ENCODE measurements at places on chromosomes 11 and 22. TPM values are rescaled to one million over a fixed set of nuclear protein-coding genes. Genes with fewer than 3 reads are reported as not detected.

DNA sequence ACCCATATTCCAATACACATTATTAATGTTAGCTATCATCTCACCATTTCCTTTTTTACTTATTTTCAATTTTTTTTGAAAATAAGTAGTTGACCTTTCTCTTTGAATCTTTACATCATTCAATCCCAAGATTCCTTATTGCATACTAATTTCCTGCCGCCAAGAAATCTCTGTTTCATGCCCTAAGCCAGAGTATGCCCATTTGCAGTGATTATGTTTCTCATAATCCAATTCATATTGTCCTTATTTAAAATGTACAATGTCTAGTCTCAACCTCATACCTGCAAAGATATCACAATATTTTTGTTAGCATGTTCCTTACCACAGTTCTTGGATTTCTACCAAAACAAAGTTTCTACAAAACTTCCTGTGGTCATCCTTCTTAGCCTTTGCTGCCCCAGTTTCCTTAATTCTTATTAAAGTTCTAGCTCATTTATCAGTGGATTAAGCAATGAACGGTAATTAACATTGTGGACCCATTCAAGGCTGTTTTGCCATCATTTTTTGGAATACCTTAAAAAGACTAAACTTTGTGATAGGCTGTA lies 75.3 kb downstream of the CD44 start:
- no peak for DNase-seq

DNA sequence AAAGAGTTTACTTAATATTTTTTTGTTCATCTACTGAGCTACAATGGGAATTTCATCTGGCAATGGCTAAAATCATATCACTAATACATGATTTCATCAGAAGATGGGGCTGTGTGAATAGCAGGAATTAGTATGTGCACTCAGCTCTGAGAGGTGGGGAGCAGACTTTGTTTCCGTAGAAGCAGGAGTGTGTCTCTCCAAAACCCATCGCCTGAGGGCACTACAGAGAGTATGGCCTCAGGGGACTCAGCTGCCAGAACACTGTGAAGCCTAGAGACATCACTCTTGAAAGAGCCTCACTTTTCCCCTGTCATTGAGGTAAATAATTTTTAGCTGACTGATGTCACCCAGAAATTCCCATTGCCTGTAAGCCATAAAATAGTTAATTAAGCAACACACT lies 261.4 kb upstream of the ISX start:
- DNase-seq = no peak

DNA sequence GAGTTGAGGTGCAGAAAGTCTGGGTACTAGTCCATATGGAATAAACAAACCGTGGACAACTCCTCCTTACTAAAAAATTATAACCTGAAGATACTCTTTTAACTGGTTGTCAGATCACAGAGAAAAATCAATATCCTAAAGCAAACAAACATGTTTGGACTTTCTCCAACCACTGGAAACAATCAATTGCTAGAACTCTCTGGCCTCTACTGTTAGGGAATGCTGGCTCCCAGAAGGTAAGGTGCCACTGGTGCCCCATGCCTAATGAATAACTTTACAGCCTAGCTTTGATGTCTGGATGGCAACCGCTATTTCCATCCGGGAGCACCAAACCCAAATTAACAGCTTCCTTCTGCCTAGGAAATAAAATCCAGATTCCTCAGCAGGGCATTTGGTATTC lies 74.5 kb downstream of the AMBRA1 start:
- no peak for DNase-seq

DNA sequence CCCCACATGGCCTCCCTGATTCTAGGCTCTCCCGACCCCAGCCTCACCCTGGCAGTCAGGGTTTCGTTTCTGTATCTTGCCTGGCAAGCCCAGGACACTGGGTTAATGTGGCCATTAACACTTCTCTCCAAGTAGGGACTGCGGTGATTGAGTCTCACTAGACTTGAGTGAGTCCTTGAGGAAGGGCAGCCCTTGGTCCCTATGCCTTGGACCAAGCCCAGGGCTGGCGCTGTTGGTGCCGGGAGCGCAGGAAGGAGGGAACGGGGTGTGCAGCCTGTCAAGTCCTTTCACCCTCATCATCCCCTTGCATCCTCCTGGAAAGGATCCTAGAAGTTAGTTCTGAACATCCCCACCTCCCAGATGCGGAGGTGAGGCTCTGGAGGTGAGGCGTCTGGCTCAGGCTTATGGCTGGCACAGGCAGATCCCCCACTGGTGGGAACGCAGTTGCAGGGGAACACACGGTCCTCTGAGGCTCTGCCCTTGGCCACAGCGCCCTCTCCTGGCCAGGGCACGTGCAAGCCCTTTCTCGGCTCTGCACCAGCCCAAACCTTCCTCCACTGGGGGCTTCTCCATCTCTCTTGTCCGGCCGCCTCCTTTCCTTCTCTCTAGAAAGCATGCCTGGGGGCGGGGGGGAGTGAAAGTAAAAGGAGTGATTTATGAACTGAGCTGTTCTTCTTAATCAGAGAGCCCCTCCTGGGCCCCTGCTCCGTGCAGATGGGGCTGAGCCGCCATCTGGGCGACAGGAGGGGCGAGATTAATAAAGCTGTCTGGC lies 56.7 kb downstream of the TP53I11 start:
- DNase-seq = peak; percentile 65

GRCh38 chr11:17578296-17578695 lies 31.2 kb downstream of the OTOG start:
- DNase-seq = no peak

DNA sequence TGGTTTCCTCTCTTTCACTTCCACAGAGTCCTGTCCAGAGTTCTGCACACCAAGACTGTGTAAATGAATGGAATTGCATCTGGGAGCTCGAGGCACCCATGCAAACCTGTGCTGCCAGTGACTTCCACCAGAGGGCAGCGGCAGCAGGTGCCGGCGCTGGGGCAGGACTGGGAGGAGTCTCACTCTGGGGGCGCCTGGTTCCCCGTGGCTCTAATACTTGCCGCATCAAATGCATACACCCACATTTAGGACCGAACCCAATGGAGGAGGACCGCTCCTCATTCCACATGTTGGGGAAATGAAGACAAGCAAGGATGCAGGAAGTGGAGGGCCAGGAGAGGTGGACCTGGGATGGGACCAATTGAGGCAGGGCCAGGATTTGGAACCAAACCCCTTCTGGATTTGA lies 1.1 kb upstream of the CD6 start:
- peak; percentile 61 for DNase-seq

GRCh38 chr11:115707180-115707905 lies 203.1 kb upstream of the CADM1 start:
- DNase-seq = no peak

DNA sequence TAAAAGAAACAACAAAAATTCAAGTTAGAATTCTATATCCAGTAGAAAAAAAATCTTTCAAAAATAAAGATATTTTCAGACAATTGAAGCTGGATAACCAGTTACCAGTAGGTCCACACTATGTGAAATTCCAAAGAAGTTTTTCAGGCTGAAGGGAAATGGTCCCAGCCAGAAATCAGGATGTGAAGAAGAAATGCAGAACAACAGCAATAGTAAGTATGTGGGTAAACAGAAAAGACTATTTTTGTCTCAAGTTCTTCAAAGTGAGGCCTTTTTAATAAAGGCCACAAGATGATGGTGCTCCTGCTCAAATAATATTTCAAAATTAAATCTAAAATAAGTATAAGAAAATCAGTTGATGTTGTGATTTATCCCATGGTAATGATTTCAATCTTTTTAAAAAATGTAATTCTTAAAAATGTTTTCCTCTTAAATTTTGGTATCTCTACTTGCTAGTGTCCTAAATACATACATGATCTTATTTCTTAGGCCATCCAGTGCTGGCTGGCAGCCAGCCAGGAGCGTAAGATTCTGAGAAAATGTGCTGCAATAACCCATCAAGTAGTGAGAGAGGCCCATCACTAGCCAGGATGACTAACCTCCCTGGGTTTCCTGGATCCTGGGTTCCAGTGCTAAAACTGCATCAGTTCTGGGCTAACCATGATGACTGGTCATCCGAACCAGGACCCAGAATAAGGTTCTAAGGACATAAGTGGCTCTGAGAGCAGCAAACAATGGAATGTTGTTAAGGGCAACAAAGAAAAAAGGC lies 15.6 kb upstream of the UCP3 start:
- DNase-seq = peak; percentile 60

DNA sequence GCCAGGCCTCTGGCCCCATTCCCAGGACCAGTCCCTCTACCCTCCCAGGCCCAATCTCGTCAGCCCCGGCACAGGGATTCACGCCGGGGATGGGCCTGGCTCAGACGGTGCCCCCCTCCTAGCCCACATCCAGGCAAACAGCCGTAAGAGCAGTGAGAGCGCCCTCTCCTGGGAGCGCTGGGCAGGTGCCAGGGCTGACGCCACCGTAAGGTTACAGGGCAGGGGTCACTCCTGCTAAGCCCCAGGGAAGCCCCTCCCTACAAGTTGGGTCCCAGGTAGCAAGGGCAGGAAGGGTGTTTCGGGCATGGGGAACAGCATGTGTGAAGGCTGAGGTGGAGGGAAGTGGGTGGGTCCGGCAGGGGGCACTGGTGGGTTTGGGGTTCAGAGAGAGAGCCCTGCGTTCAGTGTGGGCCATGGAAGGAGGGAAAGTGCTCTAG lies 19.2 kb upstream of the PPARA start:
- DNase-seq = no peak

DNA sequence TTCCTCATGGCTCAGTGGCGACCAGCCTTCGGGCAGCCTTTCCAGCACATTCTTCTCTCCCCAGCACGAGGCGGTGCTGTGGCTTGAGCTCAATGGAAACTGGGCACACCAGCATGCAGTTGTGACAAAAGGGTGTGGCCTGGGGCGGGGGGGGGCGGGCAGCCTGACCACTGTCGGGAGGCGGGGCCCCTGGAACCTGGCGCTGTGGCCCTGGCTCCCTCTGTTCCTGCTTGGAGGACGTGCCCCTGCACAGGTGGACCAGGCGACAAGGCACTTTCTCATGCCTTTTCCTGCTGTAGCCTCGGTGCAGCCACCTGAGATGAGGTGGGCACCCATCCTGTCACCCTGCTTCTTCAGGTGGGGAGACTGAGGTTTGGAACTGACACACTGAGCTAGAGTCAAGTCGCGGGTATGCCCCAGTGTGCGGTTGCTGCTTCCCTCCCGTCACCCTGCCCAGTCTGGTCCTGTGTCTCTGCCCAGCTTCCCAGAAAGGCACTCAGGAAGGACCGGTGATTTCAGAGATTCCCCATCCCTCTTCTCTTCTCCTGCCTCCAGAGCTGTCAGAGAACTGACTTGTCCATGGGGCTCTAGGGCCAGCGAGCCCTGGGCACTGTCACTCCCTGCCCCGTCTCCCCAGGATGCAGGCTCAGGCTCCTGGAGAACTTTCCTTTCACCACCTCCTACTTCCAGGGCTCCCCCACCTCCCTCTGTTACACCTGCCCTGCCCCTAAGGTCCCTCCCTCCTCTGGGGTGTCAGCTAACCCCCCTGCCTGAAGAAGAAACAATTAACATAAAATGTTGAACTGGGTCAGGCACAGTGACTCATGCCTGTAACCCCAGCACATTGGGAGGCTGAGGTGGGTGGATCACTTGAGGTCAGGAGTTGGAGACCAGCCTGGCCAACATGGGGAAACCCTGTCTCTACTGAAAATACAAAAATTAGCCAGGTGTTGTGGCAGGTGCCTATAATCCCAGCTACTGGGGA lies 9.9 kb downstream of the B3GAT1 start:
- no peak for DNase-seq

DNA sequence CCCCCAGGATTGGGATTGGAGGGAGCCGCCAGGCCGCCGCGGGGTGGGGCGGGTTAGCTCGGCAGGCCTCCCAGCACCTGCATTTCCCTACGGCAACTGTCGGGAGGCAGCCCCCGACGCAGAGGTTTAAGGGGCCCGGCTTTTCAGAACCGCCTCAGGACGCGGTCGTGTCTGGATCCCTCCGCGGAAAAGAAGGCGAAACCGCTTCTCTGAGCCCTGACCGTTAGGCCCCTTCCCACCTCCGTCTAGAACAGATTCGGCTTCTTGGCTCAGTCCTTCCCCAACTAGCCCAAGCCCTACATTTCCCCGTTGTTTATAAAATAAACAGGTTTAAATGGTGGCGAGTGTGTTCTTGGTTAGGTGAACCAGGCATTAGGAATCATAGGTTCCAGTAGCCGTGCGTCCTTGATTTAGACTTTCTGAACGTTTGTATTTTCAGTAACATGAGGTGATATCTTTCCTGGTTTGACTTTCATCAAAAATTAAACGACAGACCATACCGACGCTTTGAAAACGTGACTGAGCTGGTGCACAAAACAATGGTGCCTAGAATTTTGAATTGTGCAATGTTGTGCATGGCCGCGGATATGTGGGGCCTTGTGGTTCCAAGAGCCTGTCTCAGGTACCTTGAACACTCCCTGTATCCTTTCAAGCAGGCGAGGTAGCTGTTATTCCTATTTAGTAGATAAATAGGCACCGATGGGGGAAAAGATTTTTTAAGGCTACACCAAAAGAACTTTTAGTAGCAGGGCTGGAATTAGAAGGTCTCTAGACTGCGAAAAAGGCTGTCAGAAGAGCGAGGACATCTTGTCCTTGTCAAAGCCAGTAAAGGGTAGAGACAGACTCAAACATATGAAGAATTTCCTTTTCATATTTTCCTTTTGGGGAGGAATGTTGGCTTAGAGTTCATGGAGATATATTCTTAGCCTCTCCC lies 1.2 kb upstream of the HSPA8 start:
- peak; percentile 44 for DNase-seq

GRCh38 chr22:26045051-26045450 lies 124.2 kb upstream of the SEZ6L start:
- no peak for DNase-seq

DNA sequence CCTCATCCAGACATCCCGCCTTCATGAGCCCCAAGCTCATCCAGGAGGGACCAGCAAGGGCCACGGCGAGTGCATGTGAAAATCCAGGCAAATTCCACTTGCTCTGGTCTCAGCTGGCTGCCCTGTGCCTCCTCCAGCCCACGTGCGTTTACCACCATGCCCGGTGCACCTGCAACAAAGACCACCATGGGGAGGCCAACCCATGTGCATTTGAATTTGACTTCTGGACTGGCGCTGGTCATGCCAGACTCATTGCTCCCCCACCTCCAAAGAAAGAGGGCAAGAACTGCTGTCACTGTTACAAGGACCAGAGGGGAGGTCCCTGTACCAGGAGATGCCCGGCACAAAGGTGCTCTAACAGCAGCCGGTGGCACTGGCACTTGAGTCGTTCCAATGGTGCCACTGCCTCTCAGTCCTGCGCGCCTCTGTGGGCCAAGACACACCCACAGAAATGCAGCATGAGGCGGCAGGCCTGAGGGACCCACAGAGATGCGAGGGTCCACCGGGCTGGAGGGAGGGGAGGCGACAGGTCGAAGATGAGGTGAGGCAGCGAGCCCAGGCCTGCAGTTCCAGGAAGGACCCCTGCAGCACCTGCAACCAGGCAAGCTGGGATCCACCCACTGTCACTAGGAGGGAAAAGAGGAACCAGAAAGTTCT lies 80.3 kb downstream of the PHF21B start:
- DNase-seq = no peak

- DNase-seq = no peak
These were observed 445.2 kb downstream of the NTM start for GRCh38 chr11:131815590-131815989.

GRCh38 chr11:116533186-116533825 lies 239.5 kb downstream of the BUD13 start:
- DNase-seq = no peak

GRCh38 chr11:62487738-62488551 lies 58.7 kb downstream of the AHNAK start:
- DNase-seq = peak; percentile 24

Gene ANO1
- 25.8 TPM for total RNA-seq

Gene PRG2
- not detected for total RNA-seq

Gene PRR33
- total RNA-seq = not detected

Gene SUSD2
- 9.5 TPM for total RNA-seq

Gene EIF4ENIF1
- 15.7 TPM for total RNA-seq

Gene RIMBP3B
- 0.54 TPM for total RNA-seq

Gene GRIK4
- 0.54 TPM for total RNA-seq

Gene OR4A16
- not detected for total RNA-seq

Gene PRSS23
- total RNA-seq = 29.6 TPM

Gene OR5W2
- not detected for total RNA-seq

Gene NTM
- 0.78 TPM for total RNA-seq

Gene TSPAN32
- total RNA-seq = not detected

Gene DGCR6
- total RNA-seq = 33.3 TPM

Measured in thyroid gland (tissue), 4 donors.